Bronchial smooth muscle cell (primary cell): ENCODE measurements at places on chromosomes 6 and 20. TPM values are rescaled to one million over a fixed set of nuclear protein-coding genes. Genes with fewer than 3 reads are reported as not detected.

SCUBE3 gene
- total RNA-seq: 2.4 and 2.8 TPM in 2 replicates

FKBP1C gene
- 0.09 and 0.63 TPM in 2 replicates for total RNA-seq

CST7 gene
- not detected in 2 replicates for total RNA-seq

SLC22A2 gene
- not detected in 2 replicates for total RNA-seq

CNBD2 gene
- 0.77 and 1.7 TPM in 2 replicates for total RNA-seq

TAAR6 gene
- total RNA-seq: not detected in 2 replicates

CCM2L gene
- not detected in 2 replicates for total RNA-seq

ADGRF5 gene
- total RNA-seq: under 0.01 TPM in 1 of 2 replicates, not detected in the other

HCRTR2 gene
- not detected in 2 replicates for total RNA-seq

SMOC2 gene
- not detected in 2 replicates for total RNA-seq

CSTF1 gene
- 22.4 and 33.0 TPM in 2 replicates for total RNA-seq

LY6G6C gene
- not detected in 2 replicates for total RNA-seq

TRIM10 gene
- total RNA-seq: under 0.01 TPM in 1 of 2 replicates, not detected in the other

NNAT gene
- 0.26 and 0.47 TPM in 2 replicates for total RNA-seq

SLC13A3 gene
- total RNA-seq: 2.2 and 2.5 TPM in 2 replicates

SPEF1 gene
- 0.16 and 0.26 TPM in 2 replicates for total RNA-seq

APOBEC2 gene
- not detected in 2 replicates for total RNA-seq

FUT9 gene
- total RNA-seq: not detected in 2 replicates

C20orf204 gene
- total RNA-seq: 0.47 and 0.60 TPM in 2 replicates

BPI gene
- 0.17 and 0.32 TPM in 2 replicates for total RNA-seq

LTA gene
- not detected in 2 replicates for total RNA-seq

GSTA4 gene
- total RNA-seq: 43.6 and 51.7 TPM in 2 replicates

KIF25 gene
- total RNA-seq: not detected in 2 replicates

HLA-DQB2 gene
- total RNA-seq: not detected in 2 replicates
